Left renal pelvis (tissue), 4 donors: ENCODE measurements at places on chromosomes 3 and 15.
A peak's percentile ranks its signal among the peaks of the same experiment; 100 is the strongest.

DNA sequence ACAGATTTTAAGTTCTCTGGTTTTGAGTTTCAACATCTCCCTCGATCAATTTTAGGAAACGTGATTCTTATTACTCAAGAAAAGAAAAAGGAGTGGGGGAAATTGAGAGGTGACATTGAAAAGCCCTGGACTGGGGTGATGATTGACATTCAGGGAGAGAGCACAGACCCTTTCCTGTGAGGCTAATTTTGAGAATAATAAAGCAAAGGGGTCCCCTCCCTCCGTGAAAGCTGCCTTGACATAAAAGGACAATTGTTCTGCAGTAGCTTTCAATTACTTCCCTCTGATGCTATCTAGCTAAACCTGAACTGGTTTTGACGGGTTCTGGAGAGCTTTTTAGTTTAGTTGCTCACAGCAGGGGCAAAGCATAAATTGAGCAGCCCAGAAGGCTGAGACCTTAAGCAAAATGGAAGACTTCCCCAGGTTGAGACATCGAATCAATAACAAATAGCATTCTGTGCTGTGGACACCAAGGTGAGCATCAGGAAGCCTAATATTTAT is 14.4 kb upstream of the CMTM8 start:
- no peak for DNase-seq

DNA sequence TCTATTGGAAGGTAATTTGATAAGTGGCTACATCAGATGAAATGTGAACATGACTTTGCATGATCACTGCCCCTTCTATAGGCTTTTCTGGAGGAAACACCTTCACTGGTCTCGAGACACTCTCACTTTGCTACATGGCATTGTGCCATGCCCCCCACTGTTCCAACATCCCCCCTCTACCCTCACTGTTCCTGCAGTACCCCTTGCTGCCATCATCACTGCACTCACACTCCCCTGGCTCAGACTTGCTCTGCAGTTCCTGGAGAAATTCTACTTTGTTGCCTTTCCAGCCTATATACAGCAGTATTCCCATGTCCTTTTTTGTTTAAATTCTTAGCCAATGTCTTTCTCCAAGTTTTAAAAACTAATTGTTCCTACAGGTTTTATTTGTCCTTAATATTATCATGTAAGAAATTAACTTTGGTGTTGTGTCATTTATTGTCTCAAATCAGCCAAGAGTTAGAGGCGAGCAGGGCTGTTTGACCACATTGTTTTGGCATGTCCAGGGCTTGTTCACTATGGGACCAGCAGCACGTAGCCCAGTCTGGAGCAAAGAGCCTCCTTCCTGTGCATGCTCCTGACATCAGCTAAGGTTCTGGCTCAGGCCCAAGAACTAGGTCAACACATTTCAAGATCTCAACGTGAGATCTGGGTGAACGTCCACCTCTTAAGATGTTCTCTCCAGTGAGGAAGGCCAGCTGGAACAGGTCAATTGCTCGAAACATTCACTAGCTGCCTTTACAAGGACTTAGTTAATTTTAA is 246.4 kb downstream of the SLC9A9 start:
- no peak for DNase-seq

DNA sequence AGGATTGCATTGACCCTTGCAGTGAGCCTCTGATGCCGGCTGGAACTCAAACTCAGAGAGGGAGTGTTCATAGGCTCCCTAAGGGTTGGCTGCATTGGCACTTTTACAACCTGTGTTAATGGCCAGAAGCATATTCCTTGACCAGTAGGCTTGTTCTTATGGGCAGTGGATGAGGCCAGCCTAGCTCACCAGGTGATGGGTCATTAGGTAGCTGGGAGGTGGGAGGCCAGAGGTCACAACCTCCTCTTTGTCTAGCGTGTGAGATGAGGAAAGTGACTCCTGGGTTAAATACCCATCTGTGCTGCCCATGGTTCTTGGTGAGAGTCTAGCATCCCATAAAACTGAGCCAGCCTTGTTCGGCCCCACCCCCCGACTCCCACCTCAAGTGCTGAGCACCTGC is 275.7 kb upstream of the CTNNB1 start:
- peak; percentile 24 for DNase-seq

DNA sequence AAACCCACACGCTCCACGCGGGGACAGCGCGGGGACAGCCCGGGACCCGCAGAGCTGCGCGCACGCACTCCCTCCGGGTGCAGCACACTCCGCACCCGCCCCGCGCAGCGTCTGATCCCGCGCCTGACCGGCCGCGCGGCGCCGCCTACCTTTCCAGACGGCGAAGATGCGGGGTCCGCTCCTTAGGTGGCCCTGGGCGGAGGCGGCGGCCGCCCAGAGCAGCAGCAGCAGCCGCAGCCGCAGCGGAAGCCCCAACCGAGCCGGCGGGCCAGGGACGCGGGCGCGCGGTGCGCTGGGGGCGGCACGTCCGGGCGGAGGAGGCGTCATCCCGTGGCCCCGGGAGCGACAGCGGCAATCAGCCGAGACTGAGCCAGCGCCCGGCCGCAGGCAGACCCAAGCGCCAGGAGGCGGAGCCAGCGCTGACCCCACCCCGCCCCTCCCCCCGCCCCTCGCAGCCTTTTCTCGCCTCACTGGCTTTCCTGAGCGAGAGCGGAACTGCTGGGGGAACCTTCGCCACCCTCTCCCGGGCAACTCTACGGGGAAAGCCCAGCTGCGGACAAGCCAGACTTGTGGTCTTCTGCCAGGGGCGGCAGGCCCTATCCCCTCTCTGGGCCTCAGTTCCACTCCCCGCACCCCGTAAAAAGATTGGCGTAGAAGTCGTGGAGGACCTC is at the start of gene SEMA7A:
Gene SEMA7A (minus strand): TSS at position 367 of the 671 bp plus-strand sequence. CDS start 40 bp downstream, at position 327.
- DNase-seq: peak; percentile 52

- no peak for DNase-seq
Observed at GRCh38 chr15:43796566-43796965, 3.5 kb downstream of the SERINC4 start.

GRCh38 chr3:158272081-158272480 is 162.2 kb downstream of the RSRC1 start:
- DNase-seq: no peak

DNA sequence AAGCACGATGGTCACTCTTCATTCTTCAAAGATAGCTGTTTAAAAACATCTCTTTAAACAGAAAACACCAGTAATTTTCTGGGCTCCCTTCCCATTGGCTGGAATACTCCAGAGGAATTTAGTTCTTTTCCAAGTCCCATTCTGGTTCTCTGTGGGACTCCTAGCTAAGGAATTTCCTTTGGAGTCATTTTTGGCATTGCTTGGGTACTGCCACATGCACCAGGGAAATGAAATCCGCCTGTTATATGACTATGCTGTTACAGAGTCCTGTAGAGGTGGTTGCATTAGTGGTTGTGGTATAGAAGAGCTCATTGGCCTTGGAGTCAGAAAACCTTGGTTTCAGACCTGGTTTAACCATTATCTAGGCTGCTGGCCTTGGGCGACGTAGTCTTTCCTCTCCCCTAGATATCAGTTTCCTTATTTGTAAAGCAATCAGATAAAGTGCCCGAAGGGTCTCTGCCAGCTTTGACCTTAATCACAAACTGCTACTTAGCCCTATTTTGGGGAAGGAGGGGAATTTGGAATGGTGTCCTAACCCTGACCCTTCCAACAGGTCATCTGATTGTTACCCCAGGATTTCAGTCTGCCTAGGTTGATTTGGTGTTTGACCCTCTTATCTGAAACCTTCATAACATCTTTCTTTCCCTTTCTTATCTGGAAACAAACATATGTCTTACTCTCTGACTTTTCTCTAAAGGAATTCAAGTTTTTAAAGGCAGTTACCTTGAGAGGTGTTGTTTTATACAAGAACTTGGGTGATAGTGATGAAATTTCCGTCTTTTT is 13.4 kb downstream of the RTP1 start:
- DNase-seq: no peak

DNA sequence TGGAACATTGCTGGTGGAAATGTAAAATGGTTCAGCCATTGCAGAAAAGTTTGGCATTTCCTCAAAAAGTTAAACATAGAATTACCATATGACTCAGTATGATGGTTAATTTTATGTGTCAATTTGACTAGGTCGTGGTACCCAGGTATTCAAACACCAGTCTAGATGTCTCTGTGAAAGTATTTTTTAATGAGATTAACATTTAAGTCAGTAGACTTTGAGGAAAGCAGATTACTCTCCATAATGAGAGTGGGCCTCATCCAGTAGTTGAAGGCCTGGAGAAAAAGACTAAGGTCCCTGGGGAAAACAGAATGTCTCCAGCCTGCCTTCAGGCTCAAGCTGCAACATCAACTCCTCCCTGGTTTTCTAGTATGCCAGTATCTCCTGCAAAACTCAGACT is 42.3 kb upstream of the TMEM87A start:
- no peak for DNase-seq

- DNase-seq: no peak
Observed at GRCh38 chr3:28544831-28545230, 196.2 kb upstream of the AZI2 start.

DNA sequence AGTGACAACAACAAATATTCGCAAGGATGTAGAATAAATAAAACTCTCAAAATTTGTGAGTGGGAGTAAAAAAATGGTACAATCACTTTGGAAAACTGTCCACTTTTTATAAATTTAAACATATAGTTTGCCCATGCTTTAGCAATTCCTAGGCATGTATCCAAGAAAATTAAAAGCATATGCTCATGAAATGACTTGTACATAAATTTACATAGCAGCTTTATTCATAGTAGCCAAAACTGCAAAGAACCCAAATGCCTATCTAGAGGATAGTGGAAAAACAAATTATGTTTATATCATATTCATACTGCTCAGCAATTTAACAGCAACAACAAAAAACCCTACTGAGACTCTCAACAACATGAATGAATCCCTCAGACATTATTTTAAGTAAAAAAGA is 363.6 kb upstream of the CCDC54 start:
- DNase-seq: no peak

GRCh38 chr3:192608726-192609600 is 118.4 kb downstream of the FGF12 start:
- no peak for DNase-seq

DNA sequence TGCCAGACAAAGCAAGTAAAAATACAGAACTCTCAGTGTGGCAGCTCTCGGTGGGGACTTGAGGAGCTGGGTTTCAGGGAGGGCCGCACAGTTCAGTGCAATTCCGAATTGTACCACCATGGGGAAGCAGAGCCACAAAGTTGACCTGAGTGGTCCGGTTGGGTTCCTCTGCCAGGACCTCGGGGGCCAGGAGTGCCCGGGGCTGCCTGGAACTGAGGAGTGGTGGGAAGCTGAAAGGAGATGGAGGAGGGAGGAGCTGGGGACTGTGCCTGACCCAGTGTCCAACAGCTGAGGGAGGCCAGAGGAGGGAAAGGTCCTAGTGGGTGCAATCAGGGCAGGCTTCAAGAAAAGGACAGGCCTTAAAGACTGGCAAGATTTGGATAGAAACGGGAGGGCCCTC is 32.2 kb upstream of the TRH start:
- DNase-seq: peak; percentile 37

DNA sequence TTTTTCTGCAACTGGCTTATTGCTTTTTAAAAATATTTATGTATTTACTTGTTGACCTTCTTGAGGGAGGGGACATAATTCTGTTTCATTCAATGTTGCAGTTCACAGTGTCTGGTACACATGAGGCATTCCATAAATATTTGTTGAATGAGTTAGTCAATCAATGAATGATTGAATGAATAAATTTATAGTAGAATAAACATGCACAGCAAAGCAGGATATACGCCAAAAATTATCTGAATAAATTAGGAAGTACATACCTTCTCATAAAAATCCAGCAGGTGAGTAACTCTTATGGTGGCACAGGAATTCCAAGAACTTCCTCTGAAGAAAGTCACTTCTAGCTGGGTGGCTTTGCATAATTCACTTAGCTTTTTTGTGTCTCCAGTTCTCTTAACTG is 469.4 kb upstream of the ATP11B start:
- DNase-seq: no peak

DNA sequence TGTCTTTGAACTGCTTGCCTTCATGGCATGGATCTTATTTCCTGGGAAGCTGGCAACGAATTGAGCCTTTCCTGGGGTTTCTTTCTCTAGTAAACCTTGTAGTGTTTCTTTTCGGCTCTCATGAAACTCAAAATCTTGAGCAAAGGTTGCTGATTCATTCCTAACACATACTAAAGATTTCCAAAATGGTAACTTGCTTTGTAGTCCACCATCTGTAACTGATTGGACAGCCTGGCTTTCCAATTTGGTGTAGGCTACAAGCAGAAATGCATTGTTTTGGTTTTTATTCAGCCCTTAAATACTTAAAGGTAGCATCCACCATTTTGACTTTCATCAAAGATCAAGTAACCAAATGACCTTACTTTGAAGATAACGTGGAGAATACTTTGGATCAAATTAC is 38.1 kb downstream of the LRTM1 start:
- DNase-seq: no peak

- no peak for DNase-seq
Observed at GRCh38 chr3:193997228-193998122, 138.5 kb upstream of the HES1 start.
